H9 (cell line): ENCODE measurements at places on chromosomes 1 and 21.

DNA sequence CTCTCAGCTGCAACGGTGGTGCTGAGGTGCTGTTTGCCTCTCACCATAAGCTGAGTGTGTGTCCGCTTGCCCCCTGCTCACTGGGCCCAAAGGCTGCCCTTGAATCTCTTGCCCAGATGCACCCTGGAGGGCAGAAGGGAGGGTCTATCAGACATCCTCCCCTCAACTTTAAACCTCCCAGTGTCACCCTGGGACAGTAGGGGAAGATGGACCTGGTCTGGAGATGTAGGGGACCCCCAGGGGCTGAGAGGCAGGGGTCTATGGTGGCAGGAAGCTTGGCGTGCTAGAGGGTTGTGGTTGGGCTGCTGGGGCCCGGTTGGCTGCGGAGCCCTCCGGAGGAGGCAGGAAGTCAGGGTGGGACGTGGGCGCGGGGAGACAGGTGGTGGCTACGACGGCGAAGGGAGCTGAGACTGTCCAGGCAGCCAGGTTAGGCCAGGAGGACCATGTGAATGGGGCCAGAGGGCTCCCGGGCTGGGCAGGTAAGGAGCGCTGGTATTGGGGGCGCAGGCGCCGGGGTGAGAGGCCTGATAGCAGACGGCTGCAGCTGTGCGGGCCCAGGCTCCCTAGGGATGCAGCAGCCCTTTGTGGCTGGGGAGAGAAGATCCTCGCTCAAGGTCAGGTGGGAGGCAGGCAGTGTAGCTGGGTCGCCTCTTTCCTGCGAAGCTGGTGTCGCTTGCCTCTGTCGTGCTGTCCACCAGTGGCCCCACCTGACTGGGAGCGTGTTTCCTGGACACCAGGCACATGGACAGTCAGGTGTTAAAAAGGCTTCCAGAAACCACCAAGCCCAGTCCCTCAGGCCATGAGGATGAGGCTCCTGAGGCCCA, at the start of gene LCK:
Gene LCK (plus strand): TSS at position 373 of the 824 bp plus-strand sequence. CDS start 23,065 bp downstream, outside the sequence.
- DNase-seq = peak; percentile 51

DNA sequence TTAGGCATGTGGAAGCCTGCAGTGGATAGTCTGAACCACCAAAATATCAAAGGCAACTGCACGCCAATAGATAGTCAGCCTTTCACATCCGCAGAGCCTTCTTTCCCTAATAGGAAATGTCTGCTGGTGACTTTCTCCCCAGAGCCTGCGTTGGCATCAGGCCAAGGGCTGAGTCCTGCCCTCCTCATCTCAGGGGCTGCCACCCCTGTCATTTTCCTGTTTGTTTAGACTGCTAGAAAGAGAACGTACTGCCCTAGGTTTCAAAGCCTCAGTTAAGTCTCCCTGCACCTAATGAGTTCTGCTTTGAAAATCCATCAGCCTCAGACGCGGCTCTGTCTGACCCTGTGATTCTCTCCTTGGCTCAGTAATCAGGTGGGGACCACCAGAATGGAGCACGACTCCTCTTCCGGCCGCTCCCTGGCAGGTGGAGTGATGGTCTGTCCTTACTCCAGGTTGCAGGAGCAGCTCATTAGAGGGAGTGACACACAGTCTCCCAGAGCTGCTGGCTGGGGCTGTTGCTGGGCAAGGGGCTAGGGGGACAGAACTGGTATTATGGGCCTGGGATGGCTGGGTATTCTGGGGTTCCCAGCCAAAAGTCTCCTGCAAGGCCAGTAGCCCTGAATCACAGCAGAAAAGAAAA, 27.3 kb downstream of the STUM start:
- DNase-seq = no peak

GRCh38 chr1:232765542-232765941, 39.7 kb upstream of the MAP10 start:
- no peak for DNase-seq

GRCh38 chr1:185608177-185608576, 126.0 kb upstream of the HMCN1 start:
- DNase-seq = no peak

DNA sequence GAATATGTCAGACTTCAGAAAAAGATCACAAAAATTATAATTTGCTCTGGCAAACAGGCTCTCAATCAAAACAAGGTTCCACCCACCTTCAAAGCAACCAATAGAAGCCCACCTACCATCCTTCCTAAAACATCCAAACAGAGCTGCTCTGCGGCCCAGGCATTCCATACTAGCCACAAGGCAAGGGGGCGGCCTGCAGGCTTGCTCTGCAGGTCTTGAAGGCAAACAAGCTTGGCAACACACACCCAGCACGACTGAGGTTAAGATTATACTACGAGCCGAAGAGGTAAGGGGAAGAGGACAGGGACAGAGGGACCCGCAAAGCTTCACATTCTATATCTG, 207.3 kb downstream of the SLC45A1 start:
- DNase-seq = peak; percentile 70

DNA sequence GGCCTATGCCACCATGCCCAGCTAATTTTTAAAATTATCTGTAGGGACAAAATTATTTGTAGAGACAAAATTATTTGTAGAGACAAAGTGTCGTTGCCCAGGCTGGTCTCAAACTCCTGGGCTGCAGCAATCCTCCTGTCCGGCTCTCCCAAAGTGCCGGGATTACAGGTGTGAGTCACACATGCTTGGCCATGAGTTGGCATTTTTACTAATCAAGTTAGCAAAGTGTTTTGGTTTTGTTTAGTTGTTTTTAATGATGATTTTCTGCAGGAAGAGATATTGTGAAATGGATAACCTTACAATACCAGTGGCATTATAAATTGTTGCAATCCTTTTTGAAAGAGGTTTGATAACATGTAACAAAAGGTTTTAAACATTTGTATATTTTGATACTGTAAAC, 65.3 kb upstream of the MAGI3 start:
- DNase-seq = no peak

GRCh38 chr1:168285971-168286927, 5.6 kb downstream of the TBX19 start:
- no peak for DNase-seq

DNA sequence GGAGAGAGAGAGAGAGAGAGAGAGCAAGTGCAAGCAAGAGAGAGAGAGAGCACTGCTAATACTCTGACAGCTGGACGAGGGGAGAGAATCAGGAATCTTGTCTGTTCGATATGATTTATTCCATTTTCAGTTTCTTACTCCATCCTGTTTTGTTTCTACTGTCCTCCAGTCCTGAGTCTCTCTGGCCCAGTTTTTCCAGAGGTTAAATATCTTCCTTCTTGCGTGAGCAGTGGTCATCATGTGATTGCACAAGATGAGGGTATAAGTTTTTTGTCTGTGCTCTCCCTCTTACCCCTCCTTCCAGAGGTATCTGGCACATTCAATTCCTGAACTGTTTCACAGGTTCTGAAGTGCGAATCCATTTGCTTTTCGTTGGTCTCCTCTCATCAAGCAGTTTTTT, 16.8 kb downstream of the UBE2U start:
- DNase-seq = no peak

DNA sequence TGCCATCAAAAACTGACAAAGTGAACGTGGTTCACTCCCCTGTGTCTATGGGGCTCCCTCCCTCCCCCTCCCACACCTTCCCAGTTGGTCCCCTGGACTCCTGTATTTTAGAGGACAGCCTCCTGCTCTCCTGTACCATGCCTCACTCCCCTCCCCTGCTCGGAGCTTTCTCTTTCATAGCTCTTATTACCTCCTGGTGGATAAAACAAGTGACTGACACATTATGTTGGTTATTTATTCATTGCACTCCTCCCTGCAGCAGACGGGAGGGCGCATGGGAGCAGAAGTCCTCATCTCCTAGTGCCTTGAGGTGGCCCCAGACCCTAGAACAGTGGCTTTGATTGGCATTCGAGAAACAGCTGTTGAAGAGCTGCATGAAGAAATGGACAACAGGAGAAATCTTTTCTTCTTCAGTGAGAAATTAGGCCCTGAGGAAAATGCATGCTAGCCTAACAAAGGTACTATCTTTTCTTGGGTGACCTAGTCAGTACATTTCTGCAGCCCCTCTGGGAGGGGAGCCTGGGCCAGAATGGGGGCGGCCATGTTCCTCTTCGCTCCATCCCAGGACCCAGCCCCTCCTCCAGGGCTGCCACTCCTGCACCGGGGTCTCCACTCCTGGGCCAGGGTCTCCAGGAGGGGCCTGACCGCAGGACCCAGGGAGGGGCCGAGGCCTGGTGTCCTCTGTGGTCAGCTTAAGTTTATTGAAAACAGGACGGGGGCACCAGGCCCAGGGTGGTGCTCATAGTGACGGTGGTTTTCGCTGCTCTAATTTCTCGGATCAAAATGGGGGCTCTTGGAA, 1.2 kb upstream of the TFF1 start:
- no peak for DNase-seq

- no peak for DNase-seq
Measured at GRCh38 chr1:65082346-65083040, 65.5 kb upstream of the AK4 start.

GRCh38 chr21:42401154-42401553, 2.5 kb upstream of the UBASH3A start:
- no peak for DNase-seq

DNA sequence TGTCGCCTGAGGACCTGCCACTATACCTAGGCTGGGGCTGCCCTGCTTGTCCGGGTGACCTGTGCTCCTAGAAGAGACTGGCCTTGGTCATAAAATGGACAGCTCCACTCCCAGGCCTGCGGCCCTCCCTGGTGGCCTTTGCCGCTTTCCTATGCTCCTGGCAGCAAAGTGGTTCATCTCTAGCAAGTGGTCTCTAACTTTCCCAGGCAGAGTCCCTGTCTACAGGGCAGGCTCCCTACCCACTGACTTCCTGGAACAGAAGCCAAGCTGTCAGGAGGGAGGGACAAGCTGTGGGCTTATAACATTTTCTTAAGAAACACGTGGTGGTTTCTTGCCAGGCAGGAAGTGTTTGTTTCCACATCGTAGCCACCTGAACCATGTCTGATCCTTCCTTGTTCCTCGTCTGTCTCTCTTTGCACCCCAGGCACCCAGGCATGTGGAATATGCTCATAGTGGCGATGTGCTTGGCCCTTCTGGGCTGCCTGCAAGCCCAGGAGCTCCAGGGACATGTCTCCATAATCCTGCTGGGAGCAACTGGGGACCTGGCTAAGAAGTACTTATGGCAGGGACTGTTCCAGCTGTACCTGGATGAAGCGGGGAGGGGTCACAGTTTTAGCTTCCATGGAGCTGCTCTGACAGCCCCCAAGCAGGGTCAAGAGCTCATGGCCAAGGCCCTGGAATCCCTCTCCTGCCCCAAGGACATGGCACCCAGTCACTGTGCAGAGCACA, 10.1 kb downstream of the H6PD start:
- DNase-seq = no peak

DNA sequence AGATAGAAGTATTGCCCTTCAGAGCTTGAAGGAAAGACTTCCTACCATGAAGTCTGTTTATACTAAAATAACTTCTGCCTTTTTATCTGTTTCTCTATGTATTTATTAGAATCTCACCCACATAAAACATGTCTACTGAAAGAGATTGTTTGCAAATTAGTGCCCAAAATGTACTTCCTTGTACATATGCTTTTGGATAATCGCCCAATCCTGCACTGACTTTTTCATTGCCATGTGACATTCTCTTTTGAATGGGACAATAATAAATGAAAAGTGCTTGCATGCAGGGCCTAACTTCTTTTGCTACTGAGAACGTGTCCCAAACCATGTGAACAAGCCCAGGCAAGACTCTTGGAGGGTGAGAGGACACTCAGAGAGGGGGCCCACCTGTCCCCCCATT, 711.6 kb upstream of the ADAMTS5 start:
- DNase-seq = no peak

- DNase-seq = no peak
Measured at GRCh38 chr1:225688345-225688744, 35.4 kb upstream of the ENAH start.

GRCh38 chr1:153783233-153784190, 8.3 kb downstream of the SLC27A3 start:
- DNase-seq = peak; percentile 94

GRCh38 chr1:64877151-64877550, 89.2 kb downstream of the JAK1 start:
- no peak for DNase-seq

- peak; percentile 85 for DNase-seq
Measured at GRCh38 chr1:203273206-203273868, 32.0 kb upstream of the BTG2 start.

- DNase-seq = peak; percentile 73
Measured at GRCh38 chr1:23483321-23484252, at the start of gene ASAP3. ASAP3 (minus strand) TSS chr1:23484179; CDS start chr1:23484133, 46 bp downstream.

DNA sequence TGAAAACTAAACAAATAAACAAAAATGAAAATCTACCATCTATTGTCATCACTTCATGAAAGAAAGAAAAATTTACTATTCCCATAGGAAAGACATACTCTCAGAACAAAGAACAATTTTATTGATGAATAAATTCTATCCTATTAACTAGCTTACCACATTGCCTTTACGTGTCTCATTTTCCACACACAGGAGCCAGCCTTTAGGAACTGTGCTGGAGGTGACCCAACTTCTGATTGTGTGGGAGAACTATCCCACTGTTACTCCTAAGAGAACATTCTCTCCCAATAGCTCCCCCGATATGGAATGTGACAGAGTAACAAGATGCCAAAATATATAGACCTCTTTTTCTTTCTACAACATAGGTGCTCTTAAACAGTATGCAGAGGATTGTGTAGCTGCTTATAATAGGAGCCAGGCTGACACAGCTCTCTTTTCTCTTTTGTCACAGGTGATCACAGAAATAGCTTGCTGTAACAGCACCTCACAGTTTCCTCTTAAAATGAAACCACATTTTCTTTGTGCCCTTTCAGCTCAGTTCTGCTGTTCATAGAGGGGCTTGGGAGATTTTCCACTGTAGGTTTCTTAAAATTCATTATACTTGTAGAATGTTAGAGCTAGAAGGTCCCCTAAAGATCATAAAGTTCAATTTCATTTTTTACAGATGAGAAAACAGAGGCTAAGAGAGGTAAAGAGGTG, 35.5 kb downstream of the C21orf91 start:
- no peak for DNase-seq

GRCh38 chr1:5975133-5975880, 16.9 kb downstream of the NPHP4 start:
- peak; percentile 59 for DNase-seq

DNA sequence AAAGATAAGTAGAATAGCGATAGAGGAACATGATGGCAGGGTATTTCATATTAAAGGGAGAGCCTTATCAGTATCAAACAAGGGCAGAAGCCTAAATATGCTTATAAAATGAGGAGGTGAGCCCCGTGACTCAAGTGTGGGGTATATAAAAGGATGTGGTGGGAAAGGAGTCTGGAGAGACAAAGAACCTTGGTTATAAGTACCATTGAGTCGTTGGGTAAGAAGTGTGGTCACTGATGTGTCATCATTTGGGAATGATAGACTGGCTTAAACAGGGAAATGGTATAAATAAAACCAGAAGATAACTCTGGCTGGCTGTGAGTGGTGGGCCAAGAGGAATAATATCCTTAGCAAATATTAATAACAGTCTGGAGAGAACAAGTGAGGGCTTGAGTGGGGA, 10.9 kb upstream of the CD5L start:
- DNase-seq = no peak

GRCh38 chr1:206098242-206098919, 18.8 kb downstream of the AVPR1B start:
- no peak for DNase-seq

DNA sequence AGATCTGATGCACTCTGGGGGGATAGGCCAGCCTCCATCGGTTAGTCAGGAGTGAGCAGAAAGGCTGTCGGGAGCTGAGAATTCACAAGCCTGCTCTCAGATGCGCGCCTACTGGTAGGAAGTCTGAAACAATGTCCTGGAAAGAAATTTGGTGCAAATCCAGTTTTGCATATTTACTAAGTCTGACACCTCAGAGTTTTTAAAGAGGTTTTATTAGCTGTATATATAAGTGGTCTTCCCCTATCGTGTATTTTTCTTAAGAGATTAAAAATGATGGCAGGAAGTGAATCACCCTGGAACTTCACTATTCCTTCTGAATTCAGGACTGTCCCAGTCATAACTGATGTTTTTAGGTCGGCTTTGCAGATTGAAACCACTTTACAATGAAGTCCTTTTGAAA, 99.8 kb upstream of the C1orf105 start:
- no peak for DNase-seq
